Activated naive CD8-positive, alpha-beta T cell treated with anti-CD3 and anti-CD28 coated beads, Interleukin-2, amount 10 ng/mL, durations not matched to agents 7 days and 5 days (primary cell): ENCODE measurements at places on chromosomes 2 and 18.

GRCh38 chr2:135949451-135950234, 35.8 kb downstream of the DARS1 start:
- DNase-seq = no peak

GRCh38 chr2:238235331-238235732, 4.5 kb downstream of the HES6 start:
- DNase-seq = no peak

DNA sequence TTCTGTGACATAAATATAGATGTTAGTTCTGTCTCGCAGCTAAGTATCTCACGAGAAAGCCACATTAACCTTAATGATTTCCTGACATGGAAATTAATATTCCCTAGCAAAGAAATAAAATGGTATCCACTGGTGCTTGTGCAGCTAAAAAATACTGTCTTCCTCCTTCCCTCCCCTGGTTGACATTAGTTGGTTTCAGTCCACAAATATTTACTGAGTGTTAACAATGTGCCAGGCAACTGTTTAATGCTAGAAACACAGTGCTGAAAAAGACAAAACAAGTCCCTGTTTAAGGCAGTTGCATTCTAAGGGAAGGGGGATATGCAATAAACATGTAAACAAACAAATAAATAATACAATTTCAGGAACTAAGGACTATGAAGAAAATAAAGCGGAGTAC, 44.2 kb upstream of the VPS54 start:
- no peak for DNase-seq

DNA sequence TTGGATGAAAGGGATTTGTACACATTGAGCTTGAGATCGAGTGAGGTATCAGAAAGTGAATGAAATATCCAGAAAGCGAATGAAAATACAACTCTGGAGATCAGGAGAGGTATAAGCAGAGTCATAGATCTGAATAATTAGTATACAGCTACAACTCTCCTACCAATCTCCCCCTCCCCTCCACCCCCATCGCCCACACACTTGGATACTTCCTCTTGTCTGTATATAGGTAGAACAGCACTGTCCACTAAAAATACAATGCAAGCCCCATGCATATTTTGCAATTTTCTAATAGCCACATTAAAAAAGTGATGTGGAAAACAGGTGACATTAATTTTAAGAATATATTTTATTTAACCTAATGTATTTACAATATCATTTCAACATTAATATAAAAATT, 23.7 kb upstream of the WIPF1 start:
- no peak for DNase-seq

DNA sequence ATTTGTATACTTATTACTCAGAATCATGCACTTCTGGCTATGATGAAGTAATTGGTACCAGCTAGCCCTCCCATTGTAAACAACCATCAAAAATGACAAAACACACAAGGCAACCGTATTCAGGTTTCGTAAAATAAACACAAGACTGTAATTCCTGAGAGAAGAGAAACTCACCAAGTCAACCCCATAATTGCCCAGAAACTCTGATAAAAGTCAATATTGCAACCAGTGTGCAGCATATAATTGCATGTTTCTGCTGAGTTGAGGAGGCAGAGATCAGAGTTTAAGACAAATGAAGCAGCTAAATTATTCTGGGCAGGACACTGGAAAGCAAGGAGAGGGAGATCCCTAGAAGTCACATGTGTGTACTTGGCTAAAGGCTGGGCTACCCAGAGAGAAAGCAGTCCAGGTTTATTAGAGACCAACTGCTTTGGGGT, 90.3 kb downstream of the ROCK2 start:
- DNase-seq = no peak

GRCh38 chr18:10402871-10403559, 51.4 kb upstream of the APCDD1 start:
- DNase-seq = no peak

DNA sequence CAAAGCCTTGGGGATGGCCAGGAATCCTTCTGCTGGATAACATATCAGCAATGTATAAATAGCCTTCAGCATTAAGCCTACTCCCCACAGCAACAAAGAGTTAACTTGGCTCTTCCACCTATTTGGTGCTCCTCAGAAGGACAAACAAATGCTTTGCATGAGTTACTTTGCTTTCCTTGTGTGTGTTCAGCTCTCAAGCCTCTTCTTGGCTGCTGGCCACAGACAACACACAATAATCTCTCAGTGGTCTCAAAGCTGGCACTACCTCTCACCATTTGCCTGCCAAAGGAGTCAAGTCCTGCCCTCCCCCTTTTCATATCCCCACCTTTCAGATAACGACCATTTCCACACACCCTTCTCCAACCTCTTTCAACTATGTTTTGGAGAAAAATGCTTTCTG, 17.5 kb downstream of the FTCDNL1 start:
- DNase-seq = no peak

- no peak for DNase-seq
Observed at GRCh38 chr18:36284268-36284667, 13.2 kb upstream of the FHOD3 start.

DNA sequence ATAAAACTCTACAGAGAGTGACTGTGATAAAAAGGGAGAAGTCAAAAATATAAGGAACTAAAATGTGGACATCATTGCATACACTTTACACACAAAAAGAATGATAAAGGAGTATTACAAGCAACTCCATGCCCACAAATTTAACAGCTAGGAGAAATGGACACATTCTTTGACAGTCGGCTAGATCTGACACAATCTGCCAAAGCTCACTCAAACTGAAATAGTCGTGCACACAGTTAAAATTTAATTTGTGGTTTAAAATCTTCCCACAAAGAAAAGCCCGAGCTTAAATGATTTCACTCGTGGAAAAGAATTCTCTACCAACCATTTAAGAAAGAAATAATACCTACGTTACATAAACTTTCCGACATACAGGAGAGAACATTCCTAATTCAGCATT, 132.4 kb downstream of the ZAP70 start:
- DNase-seq = no peak

GRCh38 chr18:42549596-42549995, 565.9 kb downstream of the RIT2 start:
- DNase-seq = no peak

DNA sequence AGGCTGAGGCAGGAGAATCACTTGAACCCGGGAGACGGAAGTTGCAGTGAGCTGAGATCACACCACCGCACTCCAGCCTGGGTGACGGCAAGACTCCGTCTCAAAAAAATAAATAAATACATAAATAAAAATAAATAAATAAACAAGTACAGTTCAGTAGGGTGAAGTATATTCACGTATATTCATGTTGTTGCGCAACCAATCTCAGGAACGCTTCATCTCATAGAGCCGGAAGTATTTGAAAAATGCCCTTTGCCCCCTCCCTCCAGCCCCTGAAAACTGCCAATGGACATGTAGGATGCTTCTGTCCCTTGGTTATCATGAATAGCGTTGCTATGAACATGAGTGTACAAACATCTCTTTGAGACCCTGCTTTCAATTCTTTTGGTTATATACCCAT, 132.0 kb downstream of the DTNB start:
- DNase-seq = no peak

DNA sequence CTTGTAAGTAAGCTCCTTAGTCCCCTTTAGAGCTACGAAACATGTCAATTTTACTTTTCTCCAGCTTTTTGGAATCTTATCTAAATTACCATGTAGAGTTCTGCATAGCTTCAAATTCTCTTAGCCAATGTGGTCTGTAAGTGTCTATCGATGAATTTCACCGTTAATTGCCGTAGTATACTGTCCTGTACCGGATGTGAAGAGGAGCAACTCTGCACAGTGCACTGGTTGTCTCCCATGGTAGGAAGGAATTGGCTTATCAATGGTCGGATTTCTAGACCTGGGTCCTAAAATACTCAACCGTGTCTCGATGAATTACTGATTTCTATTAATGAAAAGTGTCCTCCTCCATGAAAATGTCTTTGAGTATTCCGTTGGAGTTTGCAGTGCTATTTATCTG, 1.9 kb downstream of the NOP58 start:
- no peak for DNase-seq

GRCh38 chr2:348361-348916, 60.5 kb upstream of the ALKAL2 start:
- no peak for DNase-seq

- DNase-seq = no peak
Observed at GRCh38 chr2:56191617-56192016, 7.8 kb downstream of the CCDC85A start.

- no peak for DNase-seq
Observed at GRCh38 chr2:239903210-239903609, 121.9 kb downstream of the NDUFA10 start.

DNA sequence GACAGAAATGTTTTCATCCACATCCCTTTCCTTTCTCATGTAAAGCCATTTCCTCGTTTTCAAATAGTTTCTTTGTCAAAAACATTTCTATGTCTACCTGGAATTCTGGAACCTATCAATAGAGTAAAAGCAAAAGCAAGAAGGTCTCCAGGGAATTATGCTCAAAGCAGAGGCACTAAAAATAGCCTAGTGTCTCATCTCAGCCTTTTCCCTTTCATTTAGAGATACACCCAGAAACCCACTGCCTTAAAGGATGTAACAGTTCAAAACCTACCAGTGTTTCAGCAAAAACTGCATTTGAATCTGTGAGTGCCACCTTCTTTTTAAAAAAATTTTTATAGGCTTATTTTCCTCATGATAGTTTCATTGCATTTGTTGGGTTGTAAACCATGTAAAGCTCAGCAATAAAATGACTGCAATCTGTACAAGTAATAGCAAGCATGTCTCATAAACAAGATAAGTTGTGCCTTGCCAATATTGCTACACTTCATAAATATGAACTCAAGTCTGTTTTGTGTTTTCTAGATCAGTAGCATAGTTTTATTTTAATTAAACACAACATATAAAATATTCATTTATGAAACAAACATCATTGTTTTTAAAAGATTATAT, 927.3 kb upstream of the ACVR2A start:
- DNase-seq = no peak
